ENCODE measurements at places on chromosomes 3 and 15. TPM values are rescaled to one million over a fixed set of nuclear protein-coding genes. Genes with fewer than 3 reads are reported as not detected.
A peak's percentile ranks its signal among the peaks of the same experiment; 100 is the strongest.

DNA sequence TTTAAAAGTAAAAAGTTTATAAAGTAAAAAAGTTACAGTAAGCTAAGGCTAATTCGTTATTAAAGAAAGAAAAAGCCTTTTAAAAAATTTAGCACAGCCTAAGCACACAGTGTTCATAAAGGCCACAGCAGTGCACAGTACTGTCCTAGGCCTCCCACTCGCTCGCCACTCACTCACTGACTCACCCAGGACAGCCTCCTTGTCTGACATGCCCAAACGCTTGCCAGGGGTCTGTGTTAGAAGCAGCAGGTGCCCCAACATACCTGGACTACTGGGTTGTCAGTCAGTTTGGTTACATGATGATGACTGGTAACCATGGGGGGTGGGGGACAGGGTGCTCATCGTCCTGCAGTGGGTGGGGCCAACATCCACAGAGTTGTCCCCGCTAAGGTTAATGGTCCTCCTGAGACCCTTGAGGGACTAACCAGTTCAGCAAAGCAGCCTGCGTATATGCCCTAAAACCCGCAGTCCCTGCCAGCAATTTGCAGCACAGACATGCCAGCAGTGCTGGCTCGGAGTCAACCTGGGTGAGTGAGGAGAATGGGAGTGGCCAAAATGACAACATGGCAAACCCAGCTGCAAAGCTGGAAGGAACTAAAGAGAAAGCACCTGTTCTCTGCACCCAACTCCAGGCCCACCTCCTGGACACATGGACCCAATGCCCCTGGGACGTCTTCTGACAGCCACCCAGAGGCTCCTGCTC is 49.2 kb downstream of the CYFIP1 start:
- no peak for DNase-seq

GRCh38 chr3:171506743-171507319 is 46.6 kb upstream of the TNIK start:
- no peak for DNase-seq

DNA sequence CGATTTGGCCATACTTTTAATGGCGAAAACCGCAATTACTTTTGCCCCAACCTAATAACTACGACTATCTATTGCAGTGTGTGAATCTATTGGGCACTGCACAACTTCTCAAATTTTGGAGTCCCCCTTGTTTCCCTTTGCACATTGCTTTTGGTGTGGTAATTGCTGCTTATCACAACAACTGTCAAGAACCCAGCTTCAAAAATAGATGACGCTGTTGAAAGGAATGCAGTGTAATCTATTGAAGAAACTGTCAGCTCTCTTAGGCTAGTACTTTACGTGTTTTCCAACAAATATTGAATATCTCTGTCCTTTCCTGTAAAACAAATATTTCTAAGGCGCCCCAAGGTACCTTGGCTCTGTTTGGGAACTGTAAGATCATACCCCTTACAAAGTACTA is 222.8 kb upstream of the UBE2E2 start:
- no peak for DNase-seq

DNA sequence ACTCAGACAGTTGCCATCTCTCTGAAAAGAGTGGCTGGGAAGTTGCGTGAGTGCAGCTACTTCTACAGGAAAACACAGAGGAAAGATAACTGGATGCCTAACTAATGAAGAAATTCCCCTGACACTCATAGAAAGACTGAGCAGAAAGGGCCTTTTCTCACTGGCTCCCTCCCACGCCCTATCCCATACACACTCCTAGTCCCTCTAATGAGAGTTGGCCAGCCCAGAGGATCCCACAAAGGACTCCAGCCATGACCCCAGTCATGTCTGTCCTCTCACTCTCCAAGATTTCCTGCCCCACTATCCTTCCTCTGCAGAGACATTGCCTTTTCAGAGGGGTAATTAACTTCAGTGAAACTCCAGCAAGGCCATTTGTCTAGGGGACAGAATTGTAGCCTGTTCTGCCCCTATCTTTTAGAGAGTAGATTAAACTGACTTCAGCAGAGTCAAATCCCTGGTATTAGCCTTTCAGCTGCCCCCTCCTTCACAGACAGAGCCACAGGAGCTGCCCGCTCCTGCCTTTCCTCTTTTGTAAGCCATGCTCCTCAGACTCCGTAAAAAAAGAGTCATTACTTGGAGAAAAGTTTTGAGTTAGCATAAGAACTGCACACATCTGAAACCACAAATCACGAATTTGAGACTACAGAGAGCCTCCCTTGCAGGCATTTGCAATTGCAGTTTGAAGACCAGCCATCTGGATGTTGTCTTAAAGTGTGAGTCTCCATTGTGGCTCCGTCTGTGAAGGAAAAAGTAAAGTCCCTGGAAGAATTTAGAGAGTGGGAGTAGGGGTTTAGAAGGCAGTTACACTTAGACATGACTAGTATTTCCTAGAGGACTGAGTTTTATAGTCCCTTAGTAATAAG is 129.1 kb upstream of the SEMA6D start:
- DNase-seq, result no peak

GRCh38 chr15:65969865-65970816 is 100.8 kb downstream of the RAB11A start:
- DNase-seq, result no peak

- no peak for DNase-seq
Measured at GRCh38 chr3:105915524-105915923, 46.7 kb upstream of the CBLB start.

Gene CLDN18
- 0.08 TPM for total RNA-seq

- DNase-seq, result no peak
Measured at GRCh38 chr3:58059349-58060321, 51.4 kb downstream of the FLNB start.

DNA sequence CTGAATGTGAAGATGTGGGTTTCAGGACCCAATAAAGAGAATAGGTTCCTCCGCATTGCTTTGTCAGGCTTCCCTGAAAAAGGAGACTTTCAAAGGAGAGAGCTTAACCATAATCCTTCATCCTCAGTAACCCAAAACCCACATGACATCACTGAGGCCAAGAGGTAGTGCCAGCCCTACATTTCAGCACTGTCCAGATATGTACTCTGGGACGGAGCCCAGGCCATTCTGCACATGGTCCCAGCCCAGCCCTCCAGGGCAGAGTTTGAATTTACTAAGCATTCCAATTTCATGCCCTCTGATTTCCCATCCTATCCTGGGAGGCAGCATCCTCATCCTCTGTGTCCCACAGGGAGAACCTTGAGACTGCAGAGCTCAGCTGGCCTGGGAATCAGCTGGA is 210.5 kb downstream of the GABRB3 start:
- DNase-seq, result no peak

DNA sequence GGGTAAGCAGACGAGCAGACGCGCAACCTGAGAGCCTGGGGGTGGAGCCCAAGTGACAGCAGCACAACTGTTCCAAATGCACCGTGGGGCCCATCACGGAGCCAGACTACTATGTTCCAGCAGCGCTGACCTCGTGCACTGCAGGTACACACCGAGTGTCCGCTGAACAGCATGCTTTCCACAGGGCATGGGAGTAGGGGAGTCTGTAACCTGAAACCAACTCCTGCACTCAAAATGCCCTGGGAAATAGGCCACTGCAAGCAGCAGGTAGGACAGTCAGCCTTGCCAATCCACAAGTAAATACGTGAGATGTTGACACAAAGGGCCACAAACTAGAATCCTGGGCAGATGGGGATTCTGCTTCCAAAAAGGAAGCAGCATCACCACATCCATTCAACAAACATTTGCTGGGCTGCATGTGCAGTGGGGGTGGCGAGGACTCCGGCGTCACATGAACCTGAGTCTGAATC is 73.9 kb downstream of the TBC1D2B start:
- DNase-seq, result no peak

Gene AGBL1
- total RNA-seq, result not detected

- DNase-seq, result peak; percentile 18
Measured at GRCh38 chr15:90300988-90301706, 35.7 kb downstream of the NGRN start.

Gene PPIP5K1
- 56.6 TPM for total RNA-seq

GRCh38 chr15:95485367-95485766 is 845.1 kb upstream of the NR2F2 start:
- no peak for DNase-seq

- DNase-seq, result no peak
Measured at GRCh38 chr3:127658234-127658633, 14.5 kb upstream of the ABTB1 start.

- no peak for DNase-seq
Measured at GRCh38 chr3:130470126-130470525, 46.9 kb upstream of the COL6A6 start.

DNA sequence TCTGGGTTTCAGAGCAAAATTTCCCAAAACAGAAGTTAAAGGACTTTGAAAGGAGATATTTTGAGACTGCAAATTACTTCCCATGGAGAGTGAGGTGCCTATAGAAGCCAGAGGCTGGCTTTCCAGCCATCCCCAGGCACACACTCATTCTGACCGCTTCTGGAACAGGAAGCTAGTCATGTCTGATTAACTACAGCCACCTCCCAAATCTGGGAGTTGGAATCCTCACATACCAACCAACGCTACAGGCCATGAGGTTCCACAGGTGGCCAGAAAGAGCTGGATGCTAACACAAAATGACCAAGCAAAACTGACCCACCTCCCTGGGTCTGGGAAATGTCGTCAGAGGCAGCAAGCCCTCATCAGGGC is 87.2 kb downstream of the SNRK start:
- DNase-seq, result no peak

Gene SCAANT1
- total RNA-seq, result not detected

DNA sequence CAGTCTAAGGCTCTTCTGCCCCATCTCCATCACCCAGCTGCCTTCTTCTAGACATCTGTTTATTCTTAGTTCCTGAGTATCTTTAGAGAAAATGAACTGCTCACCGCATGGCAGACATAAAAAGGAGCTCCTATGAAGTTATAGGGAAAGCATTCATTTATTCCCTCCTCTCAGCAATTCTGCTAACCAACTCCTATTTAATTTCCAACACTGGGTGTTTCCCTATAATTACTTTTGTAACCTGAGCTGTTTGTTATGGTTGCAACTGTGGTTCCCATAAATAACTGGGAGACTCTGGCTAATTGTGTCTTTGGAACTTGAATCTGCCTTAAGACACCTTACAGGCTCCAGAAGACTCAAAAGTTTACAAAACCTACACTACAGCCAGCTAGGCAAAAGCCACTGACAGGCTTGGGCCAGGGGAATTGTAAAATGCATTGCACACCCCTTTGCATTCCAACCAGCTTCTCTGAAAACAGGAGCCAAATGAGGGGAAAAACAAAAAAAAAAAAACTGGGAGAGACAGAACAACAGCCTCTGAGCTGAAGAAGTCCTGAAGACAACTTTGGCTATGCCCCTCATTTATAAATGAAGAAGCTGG is 231.5 kb upstream of the FEZF2 start:
- DNase-seq, result no peak

- no peak for DNase-seq
Measured at GRCh38 chr3:128277378-128278069, 124.2 kb downstream of the EEFSEC start.

- DNase-seq, result no peak
Measured at GRCh38 chr3:100149130-100149529, 34.8 kb upstream of the FILIP1L start.

Gene EXOSC7
- 38.4 TPM for total RNA-seq

Gene NR2C2
- 30.6 TPM for total RNA-seq

Gene ZNF501
- 0.15 TPM for total RNA-seq

DNA sequence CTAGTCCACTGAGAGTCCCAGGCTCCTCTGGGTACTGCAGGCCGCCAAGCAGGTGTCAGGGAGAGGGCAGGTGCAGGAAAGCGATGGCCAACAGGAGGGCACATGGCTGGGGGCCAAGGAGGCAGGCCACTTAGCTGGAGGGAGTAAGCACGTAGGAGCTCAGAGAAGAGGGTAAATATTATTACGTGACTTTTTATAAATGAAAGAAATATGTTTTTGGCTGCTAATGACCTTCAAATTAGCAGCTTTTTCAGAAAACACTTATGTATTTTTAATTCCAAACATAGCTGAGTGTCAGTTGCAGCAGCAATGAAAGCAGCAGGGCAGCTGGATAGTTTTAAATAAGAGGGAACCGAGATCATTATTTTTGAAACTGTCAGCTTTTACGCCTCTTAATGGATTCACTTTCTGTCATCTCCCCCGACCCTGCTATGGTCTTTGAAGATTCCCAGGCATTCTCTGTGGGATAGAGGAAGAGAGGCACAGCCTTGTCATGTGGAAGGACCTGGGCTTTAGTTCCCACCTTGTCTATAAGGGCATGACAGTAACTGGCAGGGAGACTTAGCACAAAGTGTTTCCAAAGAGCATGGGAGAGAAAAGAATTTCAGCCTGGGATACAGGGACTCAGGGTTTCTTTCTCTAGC is 477.1 kb downstream of the EPHB1 start:
- no peak for DNase-seq

Gene C2CD4A
- total RNA-seq, result 0.15 TPM

Gene SCN11A
- not detected for total RNA-seq

GRCh38 chr3:94887065-94887464 is 824.2 kb downstream of the NSUN3 start:
- DNase-seq, result no peak

- no peak for DNase-seq
Measured at GRCh38 chr15:72559781-72560180, 85.7 kb downstream of the ARIH1 start.
